GM12891 (cell line): ENCODE measurements at places on chromosomes 5 and 9.
A peak's percentile ranks its signal among the peaks of the same experiment; 100 is the strongest.

DNA sequence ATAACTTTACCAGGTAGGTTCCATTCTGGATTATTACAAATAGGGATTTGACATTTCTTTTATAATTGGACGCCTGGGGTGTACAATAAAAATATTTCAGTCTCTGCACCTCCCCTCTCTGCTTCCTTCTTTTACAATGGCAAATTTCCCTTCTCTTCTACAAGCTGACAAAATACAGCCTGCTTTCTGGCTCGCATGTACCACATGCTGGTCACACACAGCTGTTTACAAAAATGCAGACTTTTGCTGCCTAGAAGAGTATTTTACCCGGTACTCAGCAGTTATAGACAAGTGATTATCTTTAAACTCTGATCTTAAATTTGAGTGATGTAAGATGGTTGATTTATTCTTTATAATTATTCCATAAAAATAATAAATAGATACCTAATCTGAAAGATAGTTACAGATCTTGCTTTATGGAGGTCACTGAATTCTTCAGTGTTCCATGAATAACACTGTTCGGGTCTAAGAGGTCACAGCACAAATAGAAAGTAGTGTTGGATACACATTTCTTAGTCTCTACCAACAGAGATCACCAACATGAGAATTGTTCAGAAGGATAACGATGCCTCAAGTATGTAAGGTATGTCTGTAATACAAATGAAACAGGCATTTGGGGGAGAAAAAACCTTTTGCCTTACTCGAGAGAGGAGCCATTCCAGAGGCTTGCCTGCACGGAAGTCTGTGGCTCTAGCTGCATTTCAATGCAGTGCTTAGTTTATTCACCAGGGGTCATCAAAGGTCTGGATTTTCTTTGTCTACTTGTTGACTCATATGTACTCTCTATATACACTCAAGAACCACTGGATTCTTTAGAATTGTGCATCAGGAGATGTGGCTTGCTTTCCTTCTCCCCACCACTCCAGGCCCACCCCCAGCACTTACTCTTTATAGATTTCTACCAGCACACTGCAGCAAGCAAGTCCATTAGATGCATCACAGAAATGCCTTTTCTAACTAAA lies 206.6 kb upstream of the RFX3 start:
- peak; percentile 34 for DNase-seq

- DNase-seq: no peak
Measured at GRCh38 chr5:152855441-152855840, 450.4 kb upstream of the NMUR2 start.

GRCh38 chr9:36501727-36502126 lies 71.0 kb upstream of the MELK start:
- DNase-seq: no peak

DNA sequence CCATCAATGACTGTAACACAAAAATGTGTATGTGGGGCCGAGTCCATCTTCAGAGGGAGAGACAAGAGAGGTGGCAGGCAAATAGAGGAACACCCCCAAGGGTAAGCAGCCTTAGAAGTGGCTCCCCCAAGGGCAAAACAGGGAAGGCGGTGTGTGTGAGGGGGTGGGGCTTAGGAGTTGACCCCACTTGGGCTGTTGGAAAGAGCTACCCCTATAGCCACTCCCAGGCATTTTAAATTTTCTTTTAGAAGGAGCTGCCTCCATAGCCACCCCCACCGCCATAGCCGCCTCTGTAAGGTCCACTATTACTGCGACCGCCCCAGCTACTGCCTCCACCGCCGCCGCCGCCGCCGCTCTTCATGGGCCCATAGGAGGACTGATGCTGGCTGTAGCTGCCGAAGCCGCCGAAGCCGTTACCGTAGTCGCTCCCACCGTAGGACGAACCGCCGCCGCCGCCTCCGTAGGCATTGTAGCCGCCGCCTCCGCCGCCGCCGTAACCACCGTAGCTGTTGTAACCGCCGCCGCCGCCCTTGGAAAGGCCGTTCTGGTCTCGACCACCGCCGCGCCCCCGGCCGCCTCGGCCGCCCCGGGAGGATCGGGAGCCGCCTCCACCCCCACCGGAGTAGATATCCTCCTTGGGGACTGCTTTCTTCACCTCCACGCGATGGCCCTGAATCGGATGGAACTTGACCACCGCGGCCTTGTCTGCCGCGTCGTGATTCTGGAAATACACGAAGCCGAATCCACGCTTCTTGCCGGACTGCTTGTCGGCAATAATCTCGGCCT lies 1.1 kb downstream of the HNRNPA0 start:
- DNase-seq: no peak

DNA sequence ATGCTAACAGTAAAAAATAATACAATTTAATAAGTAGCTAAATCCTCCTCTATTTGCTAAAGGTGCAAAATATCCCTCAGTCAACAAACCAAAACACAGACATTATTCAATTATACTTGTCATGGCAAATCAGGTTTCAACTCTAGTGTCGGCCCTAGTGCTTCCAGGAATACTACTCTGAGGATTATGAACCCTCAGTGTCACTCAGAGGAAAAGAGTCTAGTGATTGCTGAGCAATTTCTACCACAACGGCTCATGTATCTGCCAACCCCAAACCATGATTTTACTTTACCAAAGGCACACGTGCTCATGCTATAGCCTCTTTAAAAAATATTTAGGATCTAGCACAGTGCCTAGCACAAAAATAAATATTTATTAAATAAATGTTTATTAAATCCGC lies 21.0 kb downstream of the RICTOR start:
- no peak for DNase-seq

DNA sequence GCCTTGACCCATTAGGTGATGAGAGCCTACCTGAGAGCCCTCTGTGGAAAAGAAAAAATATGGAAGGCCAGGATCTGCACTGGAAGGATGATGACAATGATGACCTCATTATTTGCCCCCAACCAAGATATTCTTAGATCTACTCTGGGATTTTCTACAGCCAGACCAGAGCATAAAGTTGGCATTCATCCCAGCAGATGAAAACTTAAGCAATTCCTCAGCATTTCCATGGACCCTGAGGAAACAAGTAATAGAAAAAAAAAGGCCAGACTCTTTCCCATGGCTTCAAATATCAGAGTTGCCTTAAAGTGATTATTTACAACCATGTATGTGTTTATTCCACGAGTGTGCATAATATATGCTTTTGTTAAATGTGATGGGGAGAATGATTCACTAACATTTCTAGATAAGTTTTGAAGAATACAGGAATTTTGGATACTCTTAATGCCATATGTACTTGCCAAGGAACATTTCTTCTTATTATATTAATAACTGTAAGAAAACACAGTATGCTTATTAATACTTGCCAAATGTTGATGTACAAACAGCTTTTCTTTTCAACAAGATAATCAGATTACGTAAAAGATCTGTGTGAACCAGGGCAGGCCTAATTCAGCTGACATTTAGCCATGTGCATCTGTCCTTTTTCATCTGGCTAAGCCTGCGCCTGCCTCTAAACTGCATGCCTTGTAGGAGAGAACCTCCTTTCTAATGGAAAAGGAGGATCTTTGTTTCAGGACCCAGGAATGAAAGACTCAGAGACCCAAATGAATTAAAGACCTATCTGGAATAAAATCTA lies 94.8 kb downstream of the ARRDC3 start:
- DNase-seq: no peak

GRCh38 chr9:70574151-70574837 lies 159.8 kb upstream of the KLF9 start:
- DNase-seq: no peak

GRCh38 chr9:126992427-126992826 lies 77.8 kb downstream of the RALGPS1 start:
- DNase-seq: no peak

- no peak for DNase-seq
Measured at GRCh38 chr9:37706290-37706689, 47.3 kb upstream of the TRMT10B start.

DNA sequence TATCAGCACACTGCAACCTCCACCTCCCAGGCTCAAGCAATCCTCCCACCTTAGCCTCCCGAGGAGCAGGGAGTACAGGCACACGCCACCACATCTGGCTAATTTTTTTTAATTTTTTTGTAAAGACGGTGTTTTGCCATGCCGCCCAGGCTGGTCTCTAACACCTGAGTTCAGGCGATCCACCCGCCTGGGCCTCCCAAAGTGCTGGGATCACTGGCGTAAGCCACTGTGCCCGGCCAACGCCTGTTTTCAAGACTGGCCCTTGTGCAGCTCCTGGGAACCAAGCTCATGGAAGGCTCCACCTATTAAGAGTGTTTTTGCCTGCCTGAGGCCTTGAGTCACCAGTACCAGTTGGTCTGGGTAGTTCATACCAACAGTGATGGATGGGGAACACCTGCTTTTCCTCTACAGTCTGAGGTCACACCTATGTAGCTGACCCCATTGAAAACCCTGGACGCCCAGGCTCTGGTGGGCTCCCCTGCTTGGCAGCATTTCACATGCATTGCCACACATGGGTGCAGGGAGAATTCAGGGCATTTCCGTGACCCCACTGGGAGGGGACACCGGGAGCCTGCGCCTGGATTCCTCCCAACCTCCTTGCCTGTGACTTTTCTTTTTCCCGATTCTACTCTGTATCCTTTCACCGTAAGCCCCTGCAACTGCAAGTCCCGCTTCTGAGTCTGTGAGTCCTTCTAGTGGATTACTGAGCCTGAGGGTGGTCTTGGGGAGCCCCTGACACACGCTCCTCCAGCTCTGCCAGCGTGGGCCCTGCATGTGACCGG lies 63.5 kb downstream of the ZNF354C start:
- no peak for DNase-seq

DNA sequence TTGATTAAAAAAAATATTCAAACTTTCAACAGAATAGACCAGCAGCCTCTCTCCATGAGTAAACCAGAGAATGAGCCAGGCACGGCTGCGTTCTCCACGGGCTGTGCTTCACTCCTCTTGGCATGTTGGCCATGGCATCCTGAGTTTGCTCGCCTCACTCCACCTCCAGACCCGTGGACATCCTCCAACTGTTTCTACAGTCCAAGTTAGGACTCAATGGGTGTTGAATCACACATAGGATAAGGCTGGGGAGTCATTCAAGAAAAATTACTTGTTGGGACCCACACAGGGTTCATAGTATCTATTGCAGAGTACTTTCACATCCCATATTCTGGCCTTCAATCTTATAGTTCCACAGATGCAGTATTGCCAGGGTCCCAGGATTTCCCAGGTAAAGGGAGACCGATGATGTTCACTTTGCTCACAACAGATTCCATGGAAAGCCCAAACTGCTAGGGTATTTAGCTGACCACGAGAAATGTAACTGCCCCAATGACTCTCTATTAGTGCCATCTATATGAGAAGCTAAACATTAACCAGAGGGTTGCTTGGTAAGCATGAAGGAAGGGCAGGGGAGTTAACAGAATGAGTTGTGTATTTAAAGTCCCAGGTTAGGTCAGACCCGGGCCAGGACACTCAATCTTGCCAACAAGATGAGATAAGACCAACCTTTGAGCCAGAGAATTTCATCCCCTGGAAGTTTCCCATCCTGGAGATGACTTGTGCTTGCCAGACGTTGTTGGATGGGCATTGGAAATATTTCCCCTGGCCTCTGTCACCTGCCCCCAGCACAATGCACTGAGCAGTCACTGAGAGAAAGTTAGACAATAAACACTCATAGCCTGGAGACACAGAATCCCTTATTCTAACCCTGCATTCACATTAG lies 19.7 kb upstream of the GDA start:
- no peak for DNase-seq

DNA sequence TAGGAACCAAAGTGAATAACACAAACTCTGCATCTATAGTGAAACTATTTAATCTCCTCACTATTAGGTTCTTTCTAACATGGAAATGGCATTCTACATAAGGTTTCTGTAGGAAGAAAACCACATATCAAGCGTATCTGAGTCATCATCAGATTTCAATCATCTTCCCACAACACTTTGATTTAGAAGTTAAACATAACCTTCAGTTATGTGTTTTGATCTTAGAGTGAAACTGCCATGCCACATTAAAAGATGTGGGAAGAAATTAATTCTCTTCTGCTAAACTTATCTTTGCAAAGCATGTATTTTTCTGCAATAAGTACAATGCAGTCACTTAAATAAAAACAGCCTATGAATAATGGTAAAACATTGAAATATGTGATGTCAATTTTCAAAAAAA lies 55.0 kb downstream of the MEF2C start:
- DNase-seq: no peak

GRCh38 chr5:111775224-111775623 lies 18.2 kb upstream of the NREP start:
- no peak for DNase-seq

GRCh38 chr5:137710086-137710485 lies 25.8 kb downstream of the KLHL3 start:
- DNase-seq: no peak

- no peak for DNase-seq
Measured at GRCh38 chr5:2675548-2675947, 75.9 kb downstream of the IRX2 start.

- DNase-seq: no peak
Measured at GRCh38 chr9:129402371-129402739, 218.5 kb downstream of the C9orf50 start.

DNA sequence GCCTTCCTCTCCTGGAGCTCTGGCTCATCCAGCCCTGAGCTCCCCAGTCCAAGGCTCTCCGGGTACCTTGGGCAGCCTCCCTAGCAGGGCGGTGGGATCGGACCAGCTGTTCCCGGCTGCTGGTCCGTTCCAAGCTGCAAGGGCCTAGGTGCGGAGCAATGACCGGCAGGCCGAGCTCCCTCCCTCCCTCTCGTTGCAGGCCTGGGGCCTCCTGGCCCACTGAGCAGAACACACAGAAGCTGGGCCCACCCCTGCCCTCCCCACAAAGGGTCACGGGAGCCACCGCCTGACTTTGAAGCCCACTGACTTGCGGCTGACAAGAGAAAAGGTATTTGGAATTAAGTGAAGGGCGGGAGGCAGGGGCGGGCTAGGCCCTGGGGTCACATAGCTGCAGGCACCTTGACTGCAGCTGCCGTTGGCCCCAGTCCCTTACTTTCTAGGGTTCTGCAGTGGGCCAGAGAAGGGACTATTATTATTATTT lies 104.7 kb upstream of the IER5L start:
- no peak for DNase-seq

- DNase-seq: no peak
Measured at GRCh38 chr5:139872052-139872766, 76.6 kb downstream of the PSD2 start.

DNA sequence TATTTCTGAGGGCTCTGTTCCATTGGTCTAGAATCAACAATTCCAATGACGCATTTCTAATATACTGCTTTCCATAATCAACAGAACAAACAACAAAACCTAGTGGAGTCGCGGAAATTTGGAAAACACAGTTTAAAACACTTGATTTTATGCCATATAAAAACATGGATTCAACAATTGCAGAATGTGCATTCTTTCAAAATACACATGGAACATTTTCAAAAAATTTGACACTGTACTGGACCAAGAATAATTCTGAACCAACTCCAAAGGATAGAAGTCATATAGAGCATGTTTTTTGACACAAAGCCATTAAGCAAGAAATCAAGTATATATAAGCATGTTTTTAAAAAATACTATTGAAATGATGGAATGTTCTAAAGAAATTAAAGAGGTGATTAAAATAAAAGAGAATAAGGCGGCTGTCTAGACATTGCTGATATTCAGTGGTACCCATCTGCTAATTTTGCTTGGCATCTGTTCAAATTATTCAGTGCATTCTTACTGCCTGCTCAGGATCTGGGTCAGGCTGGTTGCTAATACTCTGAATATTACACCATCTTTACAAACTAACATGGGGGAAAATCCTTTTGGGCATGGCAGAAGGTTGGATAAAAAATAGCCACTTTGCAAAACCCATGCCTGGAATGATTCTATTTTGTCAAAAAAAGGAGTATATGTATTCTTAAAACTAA lies 221.3 kb downstream of the NPR3 start:
- DNase-seq: no peak

- DNase-seq: no peak
Measured at GRCh38 chr5:16992444-16992843, 56.4 kb upstream of the MYO10 start.
